Retina (tissue), 1 donor: ENCODE measurements at places on chromosomes 2 and 18.

- DNase-seq: no peak
Observed at GRCh38 chr2:65813631-65814173, 381.3 kb upstream of the SPRED2 start.

- no peak for DNase-seq
Observed at GRCh38 chr18:48640566-48641270, 101.9 kb downstream of the CTIF start.

DNA sequence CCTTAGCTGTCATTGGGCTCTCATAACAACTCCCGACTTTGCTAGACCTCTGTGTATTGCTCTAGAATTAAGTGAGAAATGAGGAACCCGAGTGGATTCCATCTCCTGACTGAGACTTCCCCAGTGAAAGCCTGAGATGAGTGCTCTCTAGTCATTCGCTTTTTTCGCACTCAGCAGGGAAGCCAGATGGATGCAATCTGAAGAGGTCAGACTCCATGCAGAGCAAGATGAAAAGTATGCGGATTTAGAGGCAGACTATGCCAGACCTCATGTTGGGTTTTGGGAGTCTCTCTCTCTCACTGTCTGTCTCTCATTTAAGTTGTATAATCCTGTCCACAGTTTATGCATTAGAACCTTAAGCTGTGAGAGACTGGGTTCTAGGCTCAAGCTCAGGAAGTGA lies 88.6 kb downstream of the SLC5A7 start:
- DNase-seq: no peak

DNA sequence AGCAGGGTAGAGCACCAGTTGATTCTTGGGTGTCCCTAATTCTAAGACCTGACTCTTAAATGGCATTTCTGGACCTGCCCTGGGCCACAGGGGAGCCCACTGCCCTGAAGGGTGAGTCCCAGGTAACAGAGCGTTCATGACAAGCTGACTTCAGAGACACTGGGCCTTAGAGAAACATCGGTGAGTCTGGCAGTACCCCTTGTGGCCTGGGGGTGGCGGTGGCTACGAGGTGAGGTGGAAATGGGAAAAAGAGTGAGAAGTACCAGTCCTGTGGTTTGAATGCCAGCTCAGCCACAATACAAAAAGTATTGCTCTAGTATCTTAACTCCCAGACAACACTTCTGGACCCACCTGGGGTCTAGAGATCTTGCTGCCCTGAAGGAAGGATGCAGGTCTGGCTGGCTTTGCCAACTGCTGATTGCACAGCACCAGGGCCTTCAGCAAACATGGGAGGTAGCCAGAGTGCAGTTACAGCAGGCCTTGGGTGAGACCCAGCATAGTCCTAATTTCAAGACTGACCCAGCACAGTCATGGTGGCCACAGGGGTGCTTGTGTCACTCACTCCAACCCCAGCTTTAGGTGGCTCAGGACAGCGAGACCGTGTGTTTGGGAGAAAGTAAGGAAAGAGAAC lies 44.5 kb downstream of the USP34 start:
- DNase-seq: peak; percentile 10

DNA sequence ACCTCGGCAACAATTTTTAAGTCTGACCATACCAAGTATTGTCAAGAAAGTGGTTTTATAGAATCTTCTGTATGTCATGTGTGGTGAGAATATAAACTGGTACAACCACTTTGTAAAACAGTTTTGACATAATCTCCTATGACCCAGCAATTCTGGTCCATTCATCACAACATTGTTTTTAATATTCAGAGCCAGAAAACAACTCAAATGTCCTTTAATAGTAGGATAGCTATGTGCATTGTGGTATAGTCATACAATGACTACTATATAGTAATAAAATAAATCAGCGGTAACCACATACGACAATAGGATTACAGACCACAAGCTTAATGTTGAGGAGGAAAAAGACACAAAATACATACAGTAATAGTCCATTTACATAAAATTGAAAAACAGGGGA lies 175.2 kb upstream of the SPATS2L start:
- DNase-seq: no peak

DNA sequence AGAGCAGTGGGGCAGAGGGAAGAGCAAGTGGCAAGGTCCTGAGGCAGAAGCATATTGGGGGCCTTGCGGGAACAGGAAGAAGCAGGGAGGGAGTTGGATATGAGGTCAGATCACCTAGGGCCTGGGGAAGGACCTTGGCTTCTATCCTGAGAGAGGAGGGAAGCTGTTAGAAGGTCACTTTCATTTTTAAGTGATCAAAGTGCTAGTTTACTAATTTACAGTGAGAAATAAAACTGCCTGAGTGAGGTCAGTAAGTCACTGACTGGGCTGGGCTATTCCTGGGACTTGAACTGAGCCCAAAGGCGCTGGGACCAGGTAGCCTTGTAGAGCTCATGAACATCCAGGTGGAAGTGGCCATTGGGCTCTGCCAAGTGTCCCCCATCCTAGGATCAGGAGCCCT lies 76.6 kb upstream of the B3GNT7 start:
- no peak for DNase-seq

DNA sequence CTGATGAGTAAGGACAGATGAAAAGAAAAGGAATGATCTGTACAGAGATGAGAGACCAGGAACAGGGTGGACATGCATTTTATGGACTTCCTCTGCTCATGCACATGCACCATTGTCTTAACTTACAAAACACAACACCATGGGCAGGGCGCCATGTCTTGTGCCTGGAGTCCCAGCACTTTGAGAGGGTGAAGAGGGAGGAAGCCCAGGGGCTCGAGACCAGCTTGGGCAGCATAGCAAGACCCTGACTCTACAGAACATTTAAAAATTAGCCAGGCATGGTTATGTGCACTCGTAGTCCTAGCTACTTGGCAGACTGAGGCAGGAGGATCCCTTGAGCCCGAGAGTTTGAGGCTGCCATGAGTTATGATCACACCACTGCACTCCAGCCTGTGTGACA lies 86.9 kb downstream of the ZFP36L2 start:
- DNase-seq: no peak

GRCh38 chr2:156352911-156353310 lies 20.4 kb upstream of the NR4A2 start:
- no peak for DNase-seq

DNA sequence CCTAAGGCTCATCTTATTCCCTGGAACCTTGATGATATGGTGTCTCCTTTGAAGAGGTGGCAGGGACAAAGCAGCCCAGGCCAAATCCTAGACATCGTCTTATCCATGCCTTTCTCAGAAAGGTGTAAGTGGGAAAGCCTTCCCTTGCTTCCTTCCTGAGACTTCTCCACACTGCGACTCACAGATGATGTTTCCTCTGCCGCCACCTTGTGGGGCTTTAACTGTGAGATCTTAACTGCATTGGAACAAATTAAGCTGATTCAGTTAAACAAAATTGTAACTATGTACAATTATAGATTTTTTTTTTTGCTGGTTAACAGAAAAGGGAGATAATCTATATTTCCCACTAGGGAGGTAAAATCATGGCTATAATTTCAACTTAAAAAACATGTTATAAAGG lies 10.0 kb upstream of the GCA start:
- no peak for DNase-seq

GRCh38 chr18:47247036-47247415 lies 4.4 kb downstream of the SKOR2 start:
- no peak for DNase-seq

DNA sequence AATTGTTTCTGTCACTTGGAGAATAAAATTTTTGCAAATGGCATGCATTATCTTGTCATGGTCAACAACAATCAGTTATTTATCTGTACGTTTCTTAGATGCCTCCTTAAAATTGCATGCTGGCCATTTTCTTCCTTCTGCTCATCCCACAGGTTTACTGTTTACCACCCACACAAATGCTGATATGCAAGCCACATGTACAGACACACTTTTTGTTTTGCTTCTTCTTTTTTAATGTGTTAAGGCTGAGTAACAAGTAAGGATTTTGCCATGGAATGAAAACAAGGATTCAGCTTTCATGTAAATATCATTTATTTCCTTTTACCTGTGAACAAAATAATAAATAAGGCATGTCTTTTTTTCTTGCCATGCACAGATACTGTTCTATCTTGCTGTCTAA lies 1077.1 kb upstream of the ZEB2 start:
- no peak for DNase-seq

- DNase-seq: no peak
Observed at GRCh38 chr2:57622009-57622408, 424.6 kb upstream of the VRK2 start.

GRCh38 chr2:235105821-235106359 lies 154.1 kb downstream of the SH3BP4 start:
- no peak for DNase-seq

GRCh38 chr18:36360256-36360909 lies 62.9 kb downstream of the FHOD3 start:
- DNase-seq: no peak

DNA sequence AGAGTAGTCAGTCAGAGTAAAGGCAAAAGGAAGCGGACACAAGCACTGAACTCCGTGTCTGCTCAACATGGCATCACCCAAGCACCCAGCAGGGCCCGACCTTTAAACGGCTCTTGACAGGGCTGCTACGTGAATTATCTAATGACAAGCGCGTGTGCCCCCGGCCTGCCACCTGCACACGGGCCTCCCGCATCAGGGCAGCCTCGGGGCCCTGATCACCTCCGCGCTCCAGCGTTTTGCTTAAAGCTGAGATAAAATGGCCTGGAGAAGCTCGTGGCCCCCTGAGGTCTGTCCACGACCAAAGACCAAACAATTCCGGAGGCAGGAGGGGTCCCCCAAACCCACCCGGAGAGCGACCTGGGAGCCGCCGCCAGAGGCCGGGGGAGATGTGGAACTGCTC lies 376 bp downstream of the NDUFA10 start:
- peak; percentile 48 for DNase-seq

GRCh38 chr2:108594982-108595464 lies 60.8 kb downstream of the LIMS1 start:
- no peak for DNase-seq

DNA sequence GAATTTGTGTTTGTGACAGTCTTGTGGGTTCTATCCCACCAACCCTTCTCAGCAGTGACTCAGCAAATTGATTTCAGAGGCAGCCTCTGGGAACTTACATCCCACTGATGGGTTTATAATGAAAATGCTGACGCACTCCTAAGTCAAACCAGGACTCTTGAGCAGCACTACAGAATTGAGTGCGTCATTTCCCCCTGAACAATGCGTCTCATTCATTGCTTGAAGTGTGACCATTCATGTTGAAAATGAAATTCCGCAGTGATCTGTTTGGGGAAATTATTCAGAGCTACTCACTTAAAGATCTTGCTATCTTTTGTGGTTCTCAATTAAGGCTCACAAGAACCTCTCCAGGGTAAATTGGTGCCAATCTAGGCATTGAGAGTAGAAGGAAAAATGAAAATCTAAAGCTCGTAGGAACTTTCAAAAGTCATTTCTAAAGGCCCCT lies 417.7 kb upstream of the SLC14A2 start:
- DNase-seq: peak; percentile 7
